ENCODE measurements at places on chromosomes 5 and 9.
A peak's percentile ranks its signal among the peaks of the same experiment; 100 is the strongest.

- no peaks in the 10 kb centered on the region for H3K27me3 ChIP-seq
- H3K27ac ChIP-seq = no peak overlapping the region
- no peaks in the 10 kb centered on the region for H3K36me3 ChIP-seq
- no peak overlapping the region for H3K4me3 ChIP-seq
- no peak for DNase-seq
Observed at GRCh38 chr5:28685794-28686193, 1647.4 kb upstream of the CDH9 start.

- H3K27me3 ChIP-seq = no peaks in the 10 kb centered on the region
- no peaks in the 10 kb centered on the region for H3K4me1 ChIP-seq
- no peaks in the 10 kb centered on the region for H3K36me3 ChIP-seq
- H3K27ac ChIP-seq = no peak overlapping the region
- DNase-seq = no peak
Observed at GRCh38 chr5:154734370-154735248, 20.6 kb upstream of the LARP1 start.

- H3K27ac ChIP-seq = no peak overlapping the region
- no peaks in the 10 kb centered on the region for H3K4me1 ChIP-seq
Observed at GRCh38 chr5:170200876-170201275, 31.9 kb upstream of the C5orf58 start.

DNA sequence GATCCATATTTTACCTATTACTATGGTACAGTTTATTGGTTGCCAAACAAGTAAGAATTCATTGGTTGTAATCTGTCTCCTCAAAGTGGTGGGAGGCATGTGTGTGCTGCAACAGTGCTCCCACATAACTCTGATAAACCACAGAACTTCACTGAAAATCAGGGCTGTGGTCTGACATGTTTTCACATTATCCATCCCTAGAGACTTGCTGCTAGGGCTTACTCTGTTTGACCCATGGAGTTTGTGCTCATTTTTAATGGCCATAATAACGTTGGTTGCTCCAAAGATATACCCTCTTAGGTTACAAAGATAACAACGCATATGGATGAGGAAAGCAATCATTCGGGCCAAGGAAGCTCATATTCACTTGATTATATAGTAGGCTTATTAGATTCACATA lies 37.0 kb downstream of the HACD4 start:
- H3K27ac ChIP-seq = no peak overlapping the region
- H3K4me1 ChIP-seq = no peaks in the 10 kb centered on the region
- DNase-seq = no peak
- no peaks in the 10 kb centered on the region for H3K27me3 ChIP-seq
- H3K36me3 ChIP-seq = no peaks in the 10 kb centered on the region

DNA sequence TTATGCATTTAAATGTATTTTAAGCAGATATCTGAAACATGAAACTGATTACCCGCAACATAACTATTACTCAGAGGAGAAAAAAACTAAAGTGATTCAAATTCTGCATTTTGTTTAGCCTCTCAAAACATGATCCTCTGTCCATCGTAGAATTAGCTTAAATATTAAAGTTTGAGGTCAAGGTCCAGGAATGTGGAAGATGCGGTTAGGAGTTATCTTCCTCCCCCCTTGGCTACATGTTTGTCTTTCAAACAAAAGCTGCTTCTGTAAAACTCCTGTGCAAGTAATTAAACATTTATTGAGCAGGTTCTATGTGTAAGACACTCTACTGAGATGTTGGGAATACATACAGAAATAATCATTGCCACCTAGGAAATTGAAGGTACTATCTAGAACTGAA lies 175.0 kb upstream of the ISL1 start:
- H3K36me3 ChIP-seq = no peaks in the 10 kb centered on the region
- DNase-seq = no peak
- H3K27me3 ChIP-seq = no peaks in the 10 kb centered on the region
- no peak overlapping the region for H3K4me3 ChIP-seq
- H3K4me1 ChIP-seq = no peaks in the 10 kb centered on the region
- H3K27ac ChIP-seq = no peak overlapping the region

- H3K36me3 ChIP-seq = no peaks in the 10 kb centered on the region
- H3K27me3 ChIP-seq = no peaks in the 10 kb centered on the region
- DNase-seq = no peak
- H3K27ac ChIP-seq = no peak overlapping the region
Observed at GRCh38 chr9:86288499-86289198, 6.3 kb upstream of the ISCA1 start.

GRCh38 chr5:109454731-109455505 lies 45.1 kb upstream of the PJA2 start:
- DNase-seq = no peak
- no peaks in the 10 kb centered on the region for H3K27me3 ChIP-seq
- no peaks in the 10 kb centered on the region for H3K4me1 ChIP-seq
- no peak overlapping the region for H3K27ac ChIP-seq
- H3K4me3 ChIP-seq = no peak overlapping the region

DNA sequence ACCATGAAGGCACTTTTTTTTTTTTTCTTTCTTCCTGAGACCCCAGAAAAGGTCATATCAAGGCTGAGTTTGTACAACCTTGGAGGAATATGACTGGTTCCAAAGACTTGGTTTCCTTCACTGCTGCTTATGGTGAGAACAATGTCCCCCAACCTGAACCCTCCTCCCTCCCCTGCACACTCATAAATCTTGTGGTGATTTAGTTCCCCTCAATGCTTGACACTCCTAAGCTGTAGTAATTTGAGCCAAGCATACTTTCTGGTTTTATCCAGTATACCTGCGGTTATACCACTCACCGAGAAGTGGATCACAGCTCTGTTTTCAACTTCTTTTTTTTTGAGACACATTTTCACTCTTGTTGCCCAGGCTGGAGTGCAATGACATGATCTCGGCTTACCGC lies 149.9 kb upstream of the KLF4 start:
- peaks cover 12% of the 10 kb centered on the region for H3K4me1 ChIP-seq
- H3K36me3 ChIP-seq = no peaks in the 10 kb centered on the region
- peak overlapping the region; percentile 100 for H3K27ac ChIP-seq
- no peak overlapping the region for H3K4me3 ChIP-seq

- H3K27ac ChIP-seq = no peak overlapping the region
- no peak overlapping the region for H3K4me3 ChIP-seq
- no peaks in the 10 kb centered on the region for H3K4me1 ChIP-seq
- DNase-seq = no peak
Observed at GRCh38 chr5:146888351-146888978, 9.9 kb upstream of the PPP2R2B start.

DNA sequence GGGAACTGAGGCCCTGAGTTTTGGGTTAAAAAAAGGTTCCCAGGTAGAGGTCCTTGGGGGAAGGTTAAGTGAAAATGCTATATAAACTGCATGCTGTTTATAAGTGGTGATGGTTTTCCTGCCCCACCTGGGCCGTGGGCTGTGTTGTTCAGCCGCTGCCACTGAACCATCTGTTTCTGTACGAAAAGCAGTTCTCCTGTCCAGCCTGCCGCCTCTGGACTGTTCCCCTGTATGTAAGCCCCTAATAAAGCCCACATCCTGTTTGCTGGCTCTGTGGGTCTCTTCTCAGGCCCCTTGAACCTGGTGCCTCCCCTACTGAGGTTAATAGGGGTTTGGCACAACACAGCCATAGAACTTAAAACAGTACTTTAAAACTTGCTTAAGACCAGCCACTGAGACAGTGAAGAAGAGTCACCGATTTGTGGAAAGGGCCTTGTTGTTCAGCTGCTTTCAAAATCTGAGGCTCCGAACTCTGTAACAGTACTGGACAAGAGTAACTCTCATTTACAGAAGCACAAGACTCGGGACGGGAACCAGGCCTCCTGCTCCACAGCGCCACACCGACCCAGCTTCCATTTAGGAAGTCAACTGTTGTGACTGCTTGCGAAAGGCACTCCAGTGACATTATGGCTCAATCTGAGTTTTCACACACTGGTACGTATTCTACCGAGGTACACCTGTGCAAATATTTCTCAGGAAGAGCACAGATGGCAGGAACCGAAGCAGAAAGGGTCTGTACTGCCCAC lies 192.5 kb downstream of the CDK5RAP2 start:
- H3K4me1 ChIP-seq = peaks cover 13% of the 10 kb centered on the region
- no peak overlapping the region for H3K4me3 ChIP-seq
- peak overlapping the region; percentile 28 for H3K27ac ChIP-seq
- no peak for DNase-seq
- H3K27me3 ChIP-seq = no peaks in the 10 kb centered on the region

DNA sequence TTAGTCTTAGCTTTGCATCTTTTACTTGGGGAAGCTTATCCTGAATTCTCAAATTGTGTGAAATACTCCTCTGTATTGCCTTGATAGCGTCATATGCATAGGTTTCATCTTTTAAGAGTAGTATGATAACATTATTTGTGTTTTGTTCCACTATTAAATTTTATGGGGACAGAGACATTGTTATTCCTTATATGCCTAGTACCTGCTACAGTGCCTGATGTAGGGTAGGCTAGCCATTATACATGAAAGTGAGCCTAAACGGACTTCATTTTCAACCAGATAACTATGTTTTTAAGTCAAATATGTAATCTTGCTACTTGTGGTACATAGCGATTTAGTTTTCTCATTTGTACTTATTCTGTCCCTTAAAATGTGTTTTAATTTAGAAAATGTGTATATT lies 105.9 kb downstream of the DMXL1 start:
- no peak overlapping the region for H3K27ac ChIP-seq
- no peaks in the 10 kb centered on the region for H3K27me3 ChIP-seq
- no peak for DNase-seq
- H3K36me3 ChIP-seq = no peaks in the 10 kb centered on the region

GRCh38 chr5:106047341-106047740 lies 1623.4 kb downstream of the EFNA5 start:
- no peaks in the 10 kb centered on the region for H3K27me3 ChIP-seq
- no peak overlapping the region for H3K4me3 ChIP-seq
- no peak for DNase-seq
- no peaks in the 10 kb centered on the region for H3K36me3 ChIP-seq
